ENCODE measurements at places on chromosomes 4 and X.

GRCh38 chr4:20418861-20419451, 167.3 kb downstream of the SLIT2 start:
- DNase-seq: no peak

DNA sequence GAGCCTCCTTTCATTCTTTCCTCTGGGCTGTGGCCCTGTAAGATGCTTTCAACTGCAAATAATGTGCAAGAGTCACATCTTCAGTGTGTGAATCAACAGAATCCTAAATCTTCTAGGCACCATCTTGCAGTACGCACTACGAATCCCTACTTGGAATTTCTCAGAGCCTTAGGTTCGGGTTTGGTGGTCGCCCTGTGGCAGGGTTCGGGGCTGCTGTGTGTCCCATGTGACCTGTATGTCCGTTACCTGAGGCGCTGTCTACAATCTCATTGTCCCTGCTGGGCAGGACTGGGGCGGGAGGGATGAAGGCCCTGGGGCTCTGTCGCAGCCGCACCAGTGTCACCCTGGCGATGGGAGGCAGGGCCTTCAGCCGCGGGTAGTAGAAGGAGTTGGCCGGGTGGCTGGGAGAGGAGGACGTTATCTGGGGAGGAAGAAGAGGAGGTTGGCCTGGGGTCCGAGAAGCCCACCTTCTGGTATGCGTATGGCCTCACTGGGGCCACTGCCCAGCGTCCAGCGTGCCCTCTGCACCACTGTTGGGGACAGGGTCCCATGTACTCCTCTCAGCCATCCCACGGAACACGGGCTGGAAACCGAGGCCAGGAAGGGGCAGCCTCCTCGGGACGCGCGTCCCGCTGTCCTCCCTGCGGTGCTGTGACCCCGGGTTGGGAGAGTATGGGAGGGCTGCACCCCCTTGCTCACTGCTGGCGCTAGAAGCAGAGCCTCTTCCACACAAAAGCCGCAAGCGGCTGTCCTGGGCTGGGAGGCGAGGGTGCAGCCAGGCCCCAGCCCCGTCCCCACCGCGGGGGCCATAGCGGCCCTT, 2.0 kb downstream of the SPON2 start:
- no peak for DNase-seq

GRCh38 chr4:168641811-168642140, 144.9 kb downstream of the PALLD start:
- no peak for DNase-seq

DNA sequence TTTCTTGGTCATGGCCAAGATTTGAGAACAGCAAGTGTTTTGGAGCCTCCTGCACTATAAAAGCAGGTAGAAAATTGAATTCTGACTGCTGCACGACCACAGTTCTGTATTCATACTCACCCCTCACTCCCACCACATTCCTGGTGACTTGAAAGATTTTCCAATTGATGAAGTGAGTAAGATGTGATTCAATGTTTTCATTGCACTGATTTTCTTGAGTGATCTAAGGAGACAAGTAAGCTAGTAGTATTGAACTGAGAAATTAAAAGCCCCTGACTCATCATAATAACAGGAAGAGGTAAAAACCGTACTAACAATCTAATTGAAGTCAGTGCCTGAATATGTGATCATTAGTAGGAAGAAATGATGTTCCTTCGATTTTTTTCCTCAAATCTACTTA, 6.1 kb upstream of the SEC24D start:
- DNase-seq: no peak

- no peak for DNase-seq
These were observed 33.3 kb upstream of the H2AZ1 start for GRCh38 chr4:99983289-99983943.

- no peak for DNase-seq
These were observed 102.4 kb upstream of the DCAF12L1 start for GRCh38 chrX:126655061-126655460.

DNA sequence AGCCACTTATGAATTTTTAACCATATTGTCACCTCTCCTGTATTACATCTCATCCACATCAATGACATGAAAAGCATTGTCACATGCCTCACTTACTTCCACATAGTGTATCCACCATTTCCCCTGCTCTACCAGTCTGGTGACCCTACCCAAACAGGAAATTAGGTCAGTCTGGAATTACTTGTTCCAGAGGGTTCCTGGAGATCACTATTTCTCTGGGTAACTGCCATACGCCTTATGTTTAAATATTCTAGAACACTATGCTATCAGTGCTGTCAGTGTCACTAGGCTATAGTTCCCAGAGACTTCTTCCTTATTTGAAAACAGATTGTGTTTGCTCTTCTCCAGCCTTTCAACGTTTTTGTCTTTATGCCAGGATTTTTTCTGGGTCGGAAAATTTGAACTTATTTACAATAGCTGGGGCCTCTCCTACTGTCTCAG, 15.0 kb downstream of the SRPX2 start:
- DNase-seq: no peak

GRCh38 chr4:10462876-10463275, 5.7 kb upstream of the ZNF518B start:
- no peak for DNase-seq

- no peak for DNase-seq
These were observed 53.9 kb downstream of the ENPP6 start for GRCh38 chr4:184163813-184164212.

GRCh38 chr4:136342666-136343065, 1189.6 kb downstream of the PCDH18 start:
- DNase-seq: no peak

DNA sequence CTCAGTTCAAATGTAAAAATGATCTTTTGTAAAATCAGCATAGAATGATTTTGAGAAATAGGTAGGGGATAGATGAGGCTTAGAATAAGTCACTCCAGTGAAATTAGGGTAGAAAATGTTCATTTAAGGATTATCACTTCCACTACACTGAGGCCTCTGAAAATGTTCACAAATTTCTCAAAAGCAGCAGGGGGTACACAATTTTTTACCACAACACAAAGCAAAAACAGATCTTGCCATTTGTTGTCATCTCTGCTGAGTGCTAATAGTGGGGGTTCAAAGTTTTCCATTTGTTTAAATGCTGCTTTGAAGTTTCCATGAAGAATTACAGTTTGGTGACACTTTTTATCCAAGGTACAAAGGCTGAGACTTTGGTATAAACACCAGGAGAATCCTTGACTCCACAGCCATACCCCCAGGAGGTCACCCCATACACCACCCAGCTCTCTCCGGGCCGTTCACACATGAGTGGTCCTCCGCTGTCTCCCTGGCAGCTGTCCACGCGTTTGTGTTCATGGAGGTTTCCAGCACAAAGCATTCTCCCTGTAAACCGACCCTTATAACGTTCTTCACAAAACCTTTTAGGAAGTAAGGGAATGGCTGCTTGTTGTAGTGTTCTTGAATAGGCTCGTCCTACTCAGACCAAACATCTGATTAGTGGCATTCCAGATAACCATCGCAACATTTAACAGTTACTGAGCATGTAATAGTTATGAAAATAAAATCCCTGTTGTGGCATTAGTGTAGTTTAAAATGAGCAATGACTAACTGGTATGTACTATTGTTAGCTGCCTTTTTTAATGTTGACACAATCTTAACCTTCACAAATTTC, 71.0 kb downstream of the PRSS12 start:
- no peak for DNase-seq

GRCh38 chr4:17170131-17170530, 271.7 kb upstream of the LDB2 start:
- no peak for DNase-seq

GRCh38 chrX:9489234-9489633, 24.4 kb downstream of the TBL1X start:
- DNase-seq: no peak

- no peak for DNase-seq
These were observed 102.8 kb downstream of the TTC29 start for GRCh38 chr4:146842876-146843275.

GRCh38 chr4:183255487-183255886, 64.6 kb downstream of the CLDN22 start:
- DNase-seq: no peak

GRCh38 chrX:10851809-10852208, 231.4 kb upstream of the MID1 start:
- DNase-seq: no peak

- no peak for DNase-seq
These were observed 44.7 kb upstream of the IGFBP7 start for GRCh38 chr4:57154926-57155325.

- no peak for DNase-seq
These were observed 135.7 kb downstream of the GPC3 start for GRCh38 chrX:133849676-133850075.

DNA sequence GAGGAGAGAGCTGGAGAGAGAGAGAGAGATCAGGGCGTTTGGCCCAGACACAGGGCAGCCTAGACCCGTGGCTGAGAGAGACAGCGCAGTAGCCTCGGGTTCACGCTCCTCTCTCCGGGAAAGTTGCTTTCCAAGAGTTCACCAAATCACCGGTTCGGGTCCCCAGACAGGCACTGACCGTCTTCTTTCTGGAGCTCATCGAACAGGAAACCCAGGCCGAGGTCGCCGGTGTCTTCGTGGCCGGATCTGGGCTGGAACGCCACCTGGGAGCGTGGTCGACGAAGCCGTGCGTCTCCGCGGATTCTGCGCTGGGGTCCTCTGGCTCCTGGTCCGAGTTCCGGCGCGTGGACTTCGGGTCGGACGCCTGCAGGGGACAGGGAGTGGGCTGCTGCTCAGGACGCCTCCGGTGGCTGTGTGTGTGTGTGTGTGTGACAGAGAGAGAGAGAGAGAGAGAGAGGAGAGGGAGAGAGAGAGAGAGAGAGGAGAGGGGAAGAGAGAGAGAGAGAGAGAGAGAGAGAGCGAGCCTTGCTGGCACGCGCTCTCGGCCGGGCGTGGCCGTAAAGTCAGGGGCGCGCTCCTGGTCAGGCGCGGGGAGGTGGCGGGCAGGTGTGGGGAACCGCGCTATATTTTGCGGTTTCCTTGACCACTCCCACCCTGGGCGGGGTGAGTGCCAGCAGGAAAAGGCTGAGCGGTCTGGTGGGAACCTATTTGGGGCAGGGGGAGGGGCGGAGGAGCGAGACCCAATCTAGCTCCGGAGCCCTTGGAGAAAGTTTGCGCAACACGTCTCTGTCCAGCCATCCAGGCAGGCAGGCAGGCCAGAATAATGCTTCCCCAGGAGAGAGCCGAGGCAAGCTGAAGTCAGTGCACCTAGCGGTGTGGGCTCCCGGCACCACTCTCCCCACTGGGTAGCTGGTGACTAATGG, 62.1 kb downstream of the RHOXF2B start:
- DNase-seq: no peak

GRCh38 chr4:28788929-28789490, 1928.4 kb downstream of the STIM2 start:
- DNase-seq: no peak

DNA sequence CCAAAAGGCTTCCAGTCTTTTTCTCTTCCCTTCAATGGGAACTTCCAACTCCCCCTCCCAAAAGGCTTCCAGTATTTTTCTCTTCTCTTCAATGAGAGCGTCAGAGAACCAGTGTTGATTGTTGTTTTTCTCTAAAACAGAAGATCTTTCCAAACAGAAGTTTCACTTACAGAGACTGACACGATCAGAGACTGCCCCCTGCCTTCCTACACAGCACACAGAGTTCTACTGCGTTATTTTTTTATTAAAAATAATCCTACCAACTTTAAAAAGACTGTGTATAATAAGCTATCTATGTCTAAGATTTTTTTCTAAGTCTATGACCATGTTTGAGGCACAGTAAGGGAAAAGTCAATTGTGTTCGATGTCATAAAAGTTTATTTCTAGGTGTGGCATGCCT, 3.5 kb upstream of the HTR2C start:
- no peak for DNase-seq

- no peak for DNase-seq
These were observed 5.5 kb downstream of the USP9X start for GRCh38 chrX:41090568-41091238.

DNA sequence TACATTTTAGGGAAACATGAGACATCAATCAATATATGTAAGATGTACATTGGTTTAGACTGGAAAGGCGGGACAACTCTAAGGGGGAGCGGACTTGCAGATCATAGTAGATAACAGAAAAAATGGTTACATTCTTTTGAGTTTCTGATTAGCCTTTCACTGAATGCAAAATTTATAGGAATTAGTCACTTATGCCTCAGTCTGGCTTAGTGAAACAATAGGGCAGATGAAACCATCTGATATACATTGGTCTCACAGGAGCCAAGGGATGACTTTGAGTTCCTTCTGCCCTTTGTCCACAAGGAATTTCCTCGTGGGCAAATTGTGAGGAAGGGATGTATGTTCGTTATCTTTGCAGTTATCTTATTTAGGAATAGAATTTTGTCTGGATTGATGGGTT, 128.2 kb downstream of the ARSF start:
- DNase-seq: no peak

GRCh38 chrX:87272491-87272890, 245.1 kb upstream of the KLHL4 start:
- DNase-seq: no peak

DNA sequence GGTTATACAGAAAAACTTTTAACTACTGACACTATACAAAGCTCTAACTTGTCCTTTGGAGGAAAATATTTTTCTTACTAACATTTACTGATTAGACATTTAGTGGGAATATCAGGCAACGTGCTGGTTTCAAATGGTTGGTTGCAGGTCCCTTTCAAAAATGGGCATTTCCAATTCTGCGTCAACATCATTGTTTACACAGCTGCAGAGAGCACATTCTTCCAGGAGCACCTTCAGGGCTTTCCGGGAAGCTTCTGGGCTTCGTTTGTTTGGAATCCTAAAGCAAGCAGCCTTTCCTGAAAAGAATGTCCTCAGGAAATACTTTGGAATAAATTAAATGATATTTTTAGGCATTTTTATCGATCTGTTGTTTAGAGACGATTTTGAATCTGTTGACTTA, 289.7 kb downstream of the TRIML1 start:
- no peak for DNase-seq

- no peak for DNase-seq
These were observed 148.8 kb downstream of the MGST2 start for GRCh38 chr4:139814323-139815015.

DNA sequence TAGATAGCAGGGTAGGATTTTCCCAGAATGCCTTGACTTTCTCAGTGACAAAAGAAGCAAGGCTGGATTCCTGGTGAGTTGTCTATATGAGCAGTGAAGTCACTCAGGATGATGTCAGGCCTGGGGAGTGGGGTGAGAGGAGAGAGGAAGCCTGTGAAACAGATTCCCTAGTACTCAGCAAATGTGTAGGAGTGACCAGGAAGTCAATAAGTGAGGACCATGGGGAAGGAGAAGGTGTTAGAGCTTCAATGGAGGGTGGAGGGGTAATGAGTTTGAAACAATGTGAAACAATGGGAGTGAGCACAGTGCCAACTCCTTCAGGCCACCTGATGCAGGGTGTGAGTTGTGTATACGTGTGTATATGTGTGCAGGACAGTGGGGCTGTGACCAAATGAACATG, 2.4 kb upstream of the SLC9A6 start:
- no peak for DNase-seq

All from skeletal muscle cell (primary cell).